NCI-H345 (cell line): ENCODE measurements at places on chromosomes 3 and 15.
A peak's percentile ranks its signal among the peaks of the same experiment; 100 is the strongest.

- DNase-seq, result no peak
These were observed 8.6 kb upstream of the ST8SIA2 start for GRCh38 chr15:92385096-92385495.

DNA sequence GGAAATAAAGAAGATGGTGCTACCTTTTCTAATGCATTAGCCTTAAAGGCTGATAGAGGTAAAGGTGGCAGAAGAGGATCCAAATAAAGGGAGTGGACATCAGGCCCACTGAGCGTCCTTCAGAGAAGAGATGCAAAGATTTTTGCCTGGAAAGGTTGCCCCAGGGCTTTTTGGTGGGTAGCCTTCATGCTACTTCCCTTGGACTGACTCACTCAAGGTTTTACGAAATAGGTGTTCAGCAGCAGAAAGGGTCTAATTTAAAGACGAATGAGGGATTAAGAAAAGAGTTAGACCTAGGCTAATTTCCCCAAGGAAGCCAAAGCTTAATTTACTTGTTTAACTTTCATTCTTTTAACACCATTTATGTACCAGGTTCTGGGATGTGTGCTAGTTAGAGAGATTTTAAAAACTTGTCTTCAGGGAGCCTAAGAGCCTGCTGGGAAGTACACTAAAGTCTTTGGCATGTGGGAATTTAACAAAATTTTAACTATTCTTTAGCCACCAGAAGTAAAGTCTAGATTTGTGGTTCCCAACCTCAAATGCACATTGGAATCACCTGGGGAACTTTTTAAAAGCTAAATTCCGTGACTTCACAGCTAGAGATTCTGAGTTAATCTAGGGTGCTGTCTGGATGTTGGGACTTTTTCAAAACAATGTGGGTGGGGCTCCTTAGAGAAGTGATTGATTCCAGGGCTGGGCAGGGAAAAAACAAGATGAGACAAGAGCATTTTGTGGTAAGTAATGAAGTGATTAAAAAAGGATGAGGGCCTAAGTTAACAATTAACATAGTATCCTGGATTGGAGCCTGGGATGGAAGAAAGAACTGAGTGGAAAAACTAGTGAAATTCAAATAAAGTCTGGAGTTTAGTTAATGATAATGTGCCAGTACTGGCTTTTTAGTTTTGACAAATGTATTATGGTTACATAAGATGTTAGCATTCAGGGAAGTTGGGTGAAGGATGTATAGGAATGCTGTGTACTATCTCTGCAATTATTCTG, 3.4 kb downstream of the IL20RB start:
- no peak for DNase-seq

DNA sequence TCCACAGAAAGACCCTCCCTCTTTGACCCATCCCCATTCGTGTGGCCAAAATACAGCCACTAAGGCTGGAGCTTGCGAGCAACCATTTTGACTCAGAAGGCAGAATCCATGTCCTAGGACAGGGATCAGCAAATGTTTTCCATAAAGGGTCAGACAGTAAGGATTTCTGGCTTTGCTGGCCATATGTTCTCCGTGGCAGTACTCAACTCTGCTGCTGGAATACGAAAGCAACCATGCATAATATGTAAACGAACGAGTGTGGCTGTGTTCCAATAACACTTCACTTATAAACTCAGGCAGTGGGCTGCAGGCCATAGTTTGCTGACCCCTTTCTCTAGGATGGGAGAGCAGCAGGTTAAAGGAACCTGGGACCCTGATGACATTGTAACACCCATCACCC, 77.6 kb upstream of the WNT5A start:
- DNase-seq, result peak; percentile 21

DNA sequence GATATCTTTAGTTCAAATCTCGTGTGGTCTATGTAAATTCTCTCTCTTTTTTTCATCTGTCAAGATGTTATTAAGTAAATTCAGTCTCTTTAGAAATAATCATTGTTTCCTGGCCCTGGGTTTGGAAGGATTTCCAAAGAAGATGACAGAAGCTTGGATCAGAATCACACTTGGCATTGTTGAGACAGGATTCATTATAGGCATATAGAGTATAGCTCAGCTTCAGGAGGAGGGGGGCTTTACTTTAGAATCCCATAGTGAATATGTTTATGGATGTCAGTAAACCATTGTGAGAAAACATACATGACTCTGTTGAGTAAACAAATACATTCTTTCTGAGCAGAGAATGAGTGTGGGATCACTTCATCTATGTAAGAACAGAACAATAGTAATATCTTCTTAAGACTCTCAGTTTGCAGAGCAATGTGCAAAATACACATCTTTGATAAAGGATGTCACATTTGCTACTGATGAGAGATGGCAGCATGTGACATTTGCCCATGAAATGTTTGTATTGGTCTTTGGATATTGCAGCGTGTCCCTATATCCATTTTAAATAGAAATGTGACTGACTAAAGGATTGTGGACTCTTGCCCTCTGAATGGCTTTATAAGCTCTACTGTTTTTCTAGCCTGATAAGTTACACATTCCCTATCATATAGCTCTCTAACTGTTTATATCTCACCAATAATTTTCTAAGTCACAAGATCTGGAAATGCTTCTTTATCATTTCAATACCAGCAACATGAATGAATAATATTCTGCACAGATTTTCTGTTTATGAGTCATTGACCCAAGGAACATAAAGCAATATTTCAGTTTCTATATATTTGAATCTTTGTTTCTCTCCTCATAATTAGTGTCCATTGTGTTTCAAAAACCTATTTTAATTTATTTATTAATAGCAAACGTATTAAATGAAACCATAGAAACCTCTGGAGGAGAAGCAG, 95.6 kb upstream of the THRB start:
- no peak for DNase-seq

GRCh38 chr3:122678506-122678905, 2.1 kb upstream of the PARP14 start:
- DNase-seq, result no peak

- DNase-seq, result no peak
These were observed 63.7 kb upstream of the THSD4 start for GRCh38 chr15:71051539-71051938.

GRCh38 chr3:126530171-126531050, 6.5 kb downstream of the CHST13 start:
- DNase-seq, result no peak

DNA sequence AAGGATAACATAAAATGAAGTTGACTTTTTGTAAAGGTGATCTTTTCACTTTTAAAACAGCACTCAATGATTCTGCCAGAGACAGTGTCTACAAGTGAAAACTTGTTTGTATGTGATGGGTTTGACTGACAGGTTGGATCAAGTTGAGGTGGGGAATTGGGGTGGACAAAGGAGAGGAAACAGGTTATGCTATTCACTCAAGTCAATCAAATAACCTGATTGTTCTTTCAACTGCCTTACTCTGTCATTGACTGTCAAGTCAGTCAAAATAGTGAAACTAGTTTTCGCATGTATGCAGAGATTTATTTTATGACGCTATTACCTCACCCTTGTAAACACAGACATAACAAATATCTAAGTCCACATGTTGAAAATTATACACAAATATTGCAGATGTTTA, 187.7 kb downstream of the ROBO2 start:
- no peak for DNase-seq

- DNase-seq, result no peak
These were observed 374.7 kb downstream of the TUSC7 start for GRCh38 chr3:117084277-117084676.

GRCh38 chr15:62840526-62841268, 201.8 kb upstream of the TPM1 start:
- DNase-seq, result no peak

DNA sequence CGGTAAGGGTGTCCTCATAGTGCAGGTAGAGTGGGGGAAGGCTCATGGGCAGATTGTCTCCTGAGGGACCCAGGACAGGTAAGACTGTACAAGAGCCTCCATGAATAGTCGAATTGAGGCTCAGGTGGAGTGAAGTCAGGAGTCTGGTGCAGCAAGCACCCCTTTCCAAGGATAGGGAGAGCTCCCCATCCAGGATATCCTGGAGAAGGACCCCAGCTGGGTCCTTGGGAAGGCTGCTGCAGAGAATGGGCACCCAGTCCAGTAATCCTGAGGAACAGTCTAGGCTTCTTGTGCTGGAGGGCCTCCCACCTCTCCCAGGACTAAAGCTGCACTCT, 592 bp downstream of the DUOXA2 start:
- DNase-seq, result no peak

DNA sequence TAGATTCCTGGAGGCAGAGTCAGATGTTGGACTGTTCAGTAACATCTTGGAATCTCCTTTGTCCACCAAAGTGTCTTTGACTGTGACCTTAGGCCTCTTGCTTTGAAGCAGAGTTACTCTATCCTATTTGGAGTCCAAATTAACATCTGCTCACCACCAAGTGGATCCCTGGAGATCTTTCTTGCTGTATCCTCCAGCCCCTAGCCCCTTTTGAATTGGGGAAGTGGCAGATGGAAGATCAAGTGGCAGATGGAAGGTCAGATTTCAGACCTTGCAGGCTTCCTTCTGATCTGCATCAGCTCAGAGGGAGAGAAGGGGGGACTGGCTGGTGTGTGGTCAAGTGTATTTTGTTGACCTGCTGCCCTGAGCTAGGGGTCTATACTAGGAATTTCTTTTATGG, 125.0 kb upstream of the ROPN1 start:
- DNase-seq, result no peak

DNA sequence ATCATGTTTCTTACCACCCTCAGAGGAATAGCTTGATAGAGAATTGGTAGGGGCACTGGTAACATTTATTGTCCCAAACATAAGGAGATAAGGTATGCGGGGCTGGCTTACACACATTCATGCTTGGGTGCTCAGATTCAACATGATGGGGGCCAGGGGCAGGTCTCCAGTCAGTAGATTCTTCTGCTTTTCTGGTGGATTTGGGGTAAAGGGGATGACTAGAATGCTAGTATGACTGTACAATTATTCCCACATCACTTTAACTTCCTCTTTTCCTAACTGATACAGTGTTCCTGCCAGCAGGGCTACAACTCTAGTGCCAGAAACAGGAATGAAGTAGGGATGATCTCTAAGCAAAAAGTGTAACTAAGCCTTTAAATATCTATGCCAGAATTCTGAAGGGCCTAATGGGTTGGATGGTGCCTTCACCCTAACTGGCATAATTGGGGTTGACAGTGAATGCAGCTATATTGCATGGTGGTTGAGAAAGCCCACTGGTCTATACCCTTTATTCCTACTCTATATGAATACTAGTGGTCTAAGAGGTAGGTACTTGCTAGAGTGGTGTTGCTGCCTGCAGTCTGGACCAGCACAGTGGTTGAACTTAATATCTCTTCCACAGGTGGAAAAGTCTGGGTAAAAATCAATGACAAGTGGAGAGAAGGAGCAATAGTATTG, 117.4 kb downstream of the IL12A start:
- no peak for DNase-seq

DNA sequence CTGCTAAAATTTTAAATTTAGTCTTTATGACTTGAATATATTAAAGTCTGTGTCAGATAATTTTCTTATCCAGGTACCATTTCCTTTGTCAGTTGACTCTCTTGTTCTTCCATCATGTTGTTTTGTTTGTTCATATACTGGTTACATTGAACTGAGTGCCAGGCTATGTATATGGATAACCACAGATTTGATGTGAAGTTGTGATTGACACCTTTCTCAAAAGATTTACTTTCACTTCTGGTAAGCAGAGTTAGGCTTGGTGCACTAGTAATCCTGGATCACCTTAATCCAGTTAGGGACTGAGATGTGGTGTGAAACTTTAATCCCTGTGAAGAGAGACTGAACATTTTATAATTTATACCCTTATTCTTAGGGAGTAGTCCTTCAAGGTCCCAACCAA, 99.4 kb downstream of the ADAM10 start:
- DNase-seq, result no peak

DNA sequence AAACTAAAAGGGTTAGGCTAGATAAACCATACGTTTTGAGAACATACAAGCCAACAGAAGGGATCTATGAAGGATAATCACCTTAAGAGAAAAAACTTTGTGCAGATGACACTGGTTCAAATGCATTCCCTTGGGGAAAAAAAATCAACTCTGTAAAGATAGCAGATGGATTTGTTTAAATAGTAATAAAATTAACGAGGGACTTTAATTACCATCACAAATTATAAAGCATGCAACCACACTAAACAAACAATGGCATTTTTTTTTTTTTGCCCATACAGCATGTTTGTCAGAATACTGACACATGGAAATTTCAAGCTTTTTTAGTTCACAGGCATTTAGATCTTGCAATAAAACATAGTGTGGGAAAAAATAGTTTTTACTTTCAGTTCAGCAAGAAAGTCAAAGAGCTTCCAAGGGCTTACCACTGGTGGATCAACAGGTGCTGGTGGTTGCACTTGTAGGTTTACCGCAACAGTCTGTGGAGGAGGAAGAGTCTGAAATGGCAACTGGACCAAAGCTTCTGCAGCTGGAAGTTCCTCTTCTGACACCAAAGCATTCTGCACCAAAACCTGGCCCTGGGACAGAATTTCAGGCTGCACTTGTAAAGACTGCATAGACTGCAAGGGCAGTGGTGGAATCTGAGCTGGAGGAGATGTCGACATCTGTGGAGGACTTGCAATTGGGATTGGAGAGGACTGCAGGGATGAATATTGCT, 53.1 kb downstream of the PHC3 start:
- no peak for DNase-seq

DNA sequence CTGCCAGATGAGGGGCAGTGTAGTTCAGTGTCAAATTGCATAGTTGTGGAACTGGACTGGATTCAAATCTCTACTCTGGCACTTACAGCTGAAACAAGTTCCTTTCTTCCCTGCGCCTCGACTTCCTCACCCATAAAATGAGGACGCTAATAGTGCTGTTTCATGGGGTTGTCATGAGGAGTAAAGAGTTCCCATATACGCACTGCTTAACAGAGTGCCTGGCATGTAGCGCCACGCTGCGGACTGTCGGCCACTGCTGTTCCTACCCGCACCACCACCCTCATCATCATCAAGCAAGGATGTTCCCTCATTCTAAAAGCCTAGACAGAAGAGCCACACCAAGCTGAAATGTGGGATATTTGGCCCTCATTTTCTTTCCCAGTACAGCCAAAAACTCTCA, 91.9 kb downstream of the CHDH start:
- DNase-seq, result no peak

DNA sequence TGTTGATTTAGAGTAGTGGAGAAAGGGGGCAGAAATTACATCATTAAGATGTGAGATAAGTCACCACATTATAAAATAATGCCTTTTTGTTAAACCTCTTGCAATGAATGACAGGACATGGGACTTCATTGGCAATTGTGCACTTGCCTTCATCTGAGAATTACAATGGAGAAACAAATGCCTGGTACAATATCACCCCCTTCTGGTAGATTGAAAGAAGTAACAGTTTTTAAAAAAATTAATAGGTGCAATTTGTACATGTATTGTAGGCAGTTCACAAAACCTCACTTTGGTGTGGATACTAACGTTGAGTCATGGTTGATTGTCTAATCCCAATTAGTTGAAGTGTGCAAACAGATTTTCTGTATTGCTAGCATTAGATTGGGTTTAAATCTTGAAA, 4.6 kb upstream of the P2RY14 start:
- peak; percentile 6 for DNase-seq

GRCh38 chr3:52090131-52090932, 34.0 kb upstream of the DUSP7 start:
- DNase-seq, result no peak

DNA sequence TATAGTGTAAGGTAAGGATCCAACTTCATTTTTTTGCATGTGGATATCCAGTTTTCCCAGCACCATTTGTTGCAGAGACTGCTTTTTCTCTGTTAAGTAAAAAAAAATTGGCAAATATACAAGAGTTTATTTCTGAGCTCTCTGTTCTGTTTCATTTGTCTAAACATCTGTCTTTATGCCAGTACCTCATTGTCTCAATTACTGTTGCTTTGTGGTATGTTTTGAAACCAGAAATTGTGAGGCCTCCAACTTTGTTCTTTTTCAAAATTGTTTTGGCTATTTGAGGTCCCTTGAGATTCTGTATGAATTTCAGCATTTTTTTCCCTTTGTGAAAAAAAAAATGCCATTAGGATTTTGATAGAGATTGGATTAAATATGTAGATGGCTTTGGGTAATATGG, 150.5 kb downstream of the MINAR1 start:
- DNase-seq, result no peak
